ENCODE measurements at places on chromosomes 4 and X.

- no peak for DNase-seq
These were observed 49.6 kb upstream of the SPRY1 start for GRCh38 chr4:123346951-123347350.

- DNase-seq, result no peak
These were observed 143.9 kb downstream of the BCOR start for GRCh38 chrX:39953879-39954278.

DNA sequence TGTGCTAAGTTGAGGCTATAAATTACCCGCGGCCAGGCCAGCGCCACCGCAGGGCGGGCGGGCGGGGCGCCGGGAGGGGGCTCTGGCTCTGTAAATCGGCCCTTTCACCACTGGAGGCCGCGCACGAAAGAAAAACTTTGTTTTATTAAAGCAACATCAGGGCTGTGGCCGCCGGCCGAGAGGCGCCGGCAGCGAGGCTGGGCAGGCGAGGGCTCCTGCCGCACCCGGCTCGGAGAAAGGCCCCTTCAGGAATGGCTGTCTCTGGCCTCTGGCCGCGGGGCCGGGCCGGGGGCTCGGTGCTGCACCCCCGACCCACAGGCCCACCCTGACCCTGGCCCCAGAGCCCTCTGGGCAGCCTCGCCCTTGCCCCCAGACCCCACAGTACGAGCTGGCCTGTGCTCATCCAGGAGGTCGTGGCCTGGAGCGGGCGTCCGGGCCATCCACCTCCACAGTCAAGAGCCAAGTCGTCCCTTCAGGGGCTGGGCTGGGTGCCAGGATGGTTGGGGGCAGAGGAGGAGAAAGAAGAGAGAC is 29.5 kb upstream of the FGFR3 start:
- DNase-seq, result no peak

GRCh38 chr4:52718123-52718522 is 33.1 kb downstream of the ERVMER34-1 start:
- no peak for DNase-seq

- peak; percentile 50 for DNase-seq
These were observed 33.9 kb upstream of the SLC7A11 start for GRCh38 chr4:138275963-138276621.

GRCh38 chrX:19462231-19462630 is 53.1 kb downstream of the MAP3K15 start:
- no peak for DNase-seq

- no peak for DNase-seq
These were observed 38.1 kb downstream of the EIF4E start for GRCh38 chr4:98890702-98891455.

GRCh38 chr4:114383067-114383466 is 215.5 kb upstream of the UGT8 start:
- no peak for DNase-seq

- DNase-seq, result no peak
These were observed 5.5 kb downstream of the GSTCD start for GRCh38 chr4:105714071-105714521.

All from HS-5 (cell line).